ENCODE measurements at places on chromosomes 11 and 22.
A peak's percentile ranks its signal among the peaks of the same experiment; 100 is the strongest.

DNA sequence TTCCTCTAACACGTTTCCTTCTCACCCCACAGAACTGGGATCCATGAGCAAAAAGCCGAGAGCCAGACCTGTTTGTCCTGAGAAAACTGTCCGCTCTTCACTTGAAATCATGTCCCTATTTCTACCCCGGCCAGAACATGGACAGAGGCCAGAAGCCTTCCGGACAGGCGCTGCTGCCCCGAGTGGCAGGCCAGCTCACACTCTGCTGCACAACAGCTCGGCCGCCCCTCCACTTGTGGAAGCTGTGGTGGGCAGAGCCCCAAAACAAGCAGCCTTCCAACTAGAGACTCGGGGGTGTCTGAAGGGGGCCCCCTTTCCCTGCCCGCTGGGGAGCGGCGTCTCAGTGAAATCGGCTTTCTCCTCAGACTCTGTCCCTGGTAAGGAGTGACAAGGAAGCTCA is 24.0 kb downstream of the CD5 start:
- peak overlapping the region; percentile 54 for H3K27ac ChIP-seq
- H3K36me3 ChIP-seq, result peaks cover 61% of the 10 kb centered on the region
- H3K4me1 ChIP-seq, result peaks cover 47% of the 10 kb centered on the region
- no peak overlapping the region for H3K4me3 ChIP-seq
- no peaks in the 10 kb centered on the region for H3K27me3 ChIP-seq

DNA sequence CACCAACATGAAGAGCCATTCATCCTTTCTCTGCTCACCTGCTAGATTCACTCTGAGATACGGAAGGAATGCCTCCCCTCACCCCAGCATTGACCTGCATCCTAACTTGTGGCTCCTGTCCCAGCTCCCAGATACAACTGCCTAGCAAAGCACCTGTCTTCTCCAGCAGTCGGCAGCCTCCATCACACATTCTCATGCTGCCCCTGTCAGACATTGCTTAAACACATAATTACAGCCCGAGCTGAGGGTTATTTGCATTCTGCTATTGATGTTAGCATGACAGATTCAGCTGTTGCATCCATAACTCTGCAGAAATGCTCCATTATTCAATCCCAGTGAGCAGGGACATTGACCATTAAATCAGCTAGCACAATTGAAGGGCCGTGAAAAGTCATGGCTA is 184.4 kb upstream of the NARS2 start:
- H3K36me3 ChIP-seq, result no peaks in the 10 kb centered on the region
- no peaks in the 10 kb centered on the region for H3K4me1 ChIP-seq
- no peak for DNase-seq
- peaks cover 3% of the 10 kb centered on the region for H3K27me3 ChIP-seq
- H3K27ac ChIP-seq, result no peak overlapping the region

- H3K27me3 ChIP-seq, result peaks cover under 1% of the 10 kb centered on the region
- no peak overlapping the region for H3K4me3 ChIP-seq
- no peak overlapping the region for H3K27ac ChIP-seq
- DNase-seq, result no peak
- no peaks in the 10 kb centered on the region for H3K36me3 ChIP-seq
These were observed 10.8 kb downstream of the BLID start for GRCh38 chr11:122105044-122105758.

DNA sequence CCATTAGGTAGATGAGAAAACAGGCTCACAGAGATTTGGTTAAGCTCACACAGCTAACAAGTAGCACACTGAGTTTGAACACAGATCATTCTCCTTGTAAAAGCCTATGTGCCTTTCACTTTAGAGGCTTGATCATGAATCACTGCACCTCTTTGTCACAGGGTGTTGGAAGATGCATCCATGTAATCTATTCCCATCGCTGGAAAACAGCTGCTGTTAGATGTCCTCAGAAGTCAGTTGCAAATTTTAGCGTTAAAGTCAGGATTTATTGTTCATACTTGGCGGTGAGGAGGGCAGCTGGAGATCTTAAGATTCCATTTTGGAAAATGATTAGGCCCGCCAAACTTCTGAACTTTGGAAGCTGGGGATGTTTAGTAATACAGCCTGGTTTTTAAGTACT is 2.6 kb downstream of the CNTF start:
- no peak overlapping the region for H3K4me3 ChIP-seq
- peaks cover 6% of the 10 kb centered on the region for H3K4me1 ChIP-seq
- no peak for DNase-seq
- peaks cover 43% of the 10 kb centered on the region for H3K36me3 ChIP-seq

DNA sequence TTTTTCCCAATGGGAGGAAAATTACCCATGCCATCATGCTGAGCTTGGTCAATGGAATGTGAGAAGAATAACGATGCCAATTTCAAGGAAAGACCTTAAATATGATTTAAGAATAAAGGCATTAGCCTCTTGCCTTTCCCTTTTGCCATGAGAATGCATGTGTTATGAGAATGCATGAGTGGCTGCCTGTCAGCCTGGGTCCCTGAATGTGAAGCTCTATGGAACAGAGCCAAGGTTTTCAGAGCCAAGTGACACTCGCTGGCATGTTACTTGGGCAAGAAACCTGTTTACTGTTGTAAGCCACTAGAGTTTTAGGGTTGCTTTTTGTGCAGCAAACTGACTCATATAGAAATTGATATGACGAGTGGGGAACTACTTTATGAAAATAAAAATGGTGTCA is 75.7 kb downstream of the JRKL start:
- no peak for DNase-seq
- no peaks in the 10 kb centered on the region for H3K27me3 ChIP-seq
- H3K27ac ChIP-seq, result no peak overlapping the region
- no peak overlapping the region for H3K4me3 ChIP-seq
- no peaks in the 10 kb centered on the region for H3K4me1 ChIP-seq

DNA sequence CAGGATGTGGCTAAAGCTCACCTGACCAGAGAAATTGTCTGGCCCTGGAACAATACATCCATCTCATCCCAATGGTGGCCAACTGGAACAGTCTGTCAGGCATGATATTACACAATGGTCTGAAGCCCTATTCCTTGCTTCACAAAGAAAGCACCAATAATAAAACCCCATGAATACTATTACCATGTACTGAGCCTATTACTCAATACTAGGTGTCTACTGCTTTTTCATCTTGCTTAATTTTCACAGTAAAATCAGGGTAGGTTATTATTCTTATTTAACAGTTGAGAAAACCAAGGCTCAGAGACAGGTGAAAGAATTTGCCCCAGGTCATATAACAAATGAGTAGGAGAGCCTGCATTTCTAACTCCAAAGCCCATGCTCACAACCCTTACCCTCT is 68.9 kb upstream of the CAPRIN1 start:
- H3K27me3 ChIP-seq, result peaks cover 17% of the 10 kb centered on the region
- no peaks in the 10 kb centered on the region for H3K36me3 ChIP-seq
- no peak overlapping the region for H3K27ac ChIP-seq
- no peak overlapping the region for H3K4me3 ChIP-seq
- no peak for DNase-seq
- no peaks in the 10 kb centered on the region for H3K4me1 ChIP-seq

DNA sequence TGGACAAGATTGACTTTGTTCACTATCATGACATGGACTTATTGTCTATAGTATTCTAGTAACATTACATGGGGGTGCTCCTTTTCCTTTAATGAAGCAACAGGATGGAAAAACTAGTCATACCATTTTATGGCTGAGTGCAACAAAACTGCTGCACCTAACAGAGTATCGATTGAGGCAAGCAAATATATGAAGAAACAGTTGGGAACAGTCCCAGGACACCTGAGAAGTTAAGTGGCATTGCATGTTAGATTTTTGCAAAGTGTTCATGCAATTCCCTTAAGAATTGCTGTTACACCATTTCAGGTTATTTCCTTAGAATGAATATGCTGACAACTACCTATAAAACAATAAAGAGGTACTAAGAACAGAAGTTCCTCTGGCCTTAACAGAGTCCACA is 541.5 kb upstream of the ANO3 start:
- no peak for DNase-seq
- H3K27ac ChIP-seq, result no peak overlapping the region

DNA sequence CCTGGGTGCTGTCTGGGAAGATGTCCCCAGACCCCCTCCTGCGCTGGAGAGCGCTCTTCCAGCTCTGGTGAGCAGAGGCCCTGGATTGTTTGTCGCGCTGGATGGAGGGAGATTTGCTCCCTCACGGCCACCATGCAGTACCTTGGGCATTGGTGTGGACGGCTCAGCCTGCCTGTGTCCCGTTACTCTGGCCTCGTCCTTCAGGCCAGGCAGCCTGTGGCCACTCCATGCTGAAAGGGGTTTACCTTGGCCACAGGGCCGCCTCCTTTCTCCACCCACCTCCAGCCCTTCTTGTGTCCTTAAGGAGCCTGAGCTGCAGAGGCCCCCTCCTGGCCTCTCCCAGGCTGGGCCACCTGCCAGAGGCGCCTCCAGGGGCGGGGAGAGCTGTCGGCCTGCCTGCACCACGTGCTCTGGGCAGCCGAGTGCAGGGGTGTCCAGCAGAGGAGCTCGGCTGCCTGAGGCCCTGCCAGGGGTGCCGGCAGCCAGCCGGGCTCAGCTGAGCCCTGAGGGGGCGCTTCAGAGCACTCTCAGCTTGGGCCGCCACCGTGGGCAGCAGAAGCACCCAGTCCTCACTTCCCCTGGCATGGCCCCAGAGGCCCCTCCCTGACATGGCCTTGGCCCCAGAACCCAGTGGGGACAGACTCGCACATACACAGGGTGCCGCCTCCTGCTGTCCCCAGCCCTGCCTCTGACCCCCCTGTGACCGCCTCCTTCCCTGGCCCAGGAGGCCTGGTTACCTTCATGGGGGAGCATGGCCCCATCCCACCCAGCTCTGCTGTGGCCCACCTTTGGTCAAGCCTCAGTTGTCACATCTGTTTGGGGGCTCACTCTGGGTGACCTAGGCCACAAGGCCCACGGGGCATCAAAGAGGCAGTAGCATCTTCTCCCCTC is 3.4 kb downstream of the CCND1 start:
- H3K27me3 ChIP-seq, result peaks cover 17% of the 10 kb centered on the region
- DNase-seq, result no peak
- no peaks in the 10 kb centered on the region for H3K36me3 ChIP-seq
- H3K27ac ChIP-seq, result no peak overlapping the region
- peaks cover 10% of the 10 kb centered on the region for H3K4me1 ChIP-seq

DNA sequence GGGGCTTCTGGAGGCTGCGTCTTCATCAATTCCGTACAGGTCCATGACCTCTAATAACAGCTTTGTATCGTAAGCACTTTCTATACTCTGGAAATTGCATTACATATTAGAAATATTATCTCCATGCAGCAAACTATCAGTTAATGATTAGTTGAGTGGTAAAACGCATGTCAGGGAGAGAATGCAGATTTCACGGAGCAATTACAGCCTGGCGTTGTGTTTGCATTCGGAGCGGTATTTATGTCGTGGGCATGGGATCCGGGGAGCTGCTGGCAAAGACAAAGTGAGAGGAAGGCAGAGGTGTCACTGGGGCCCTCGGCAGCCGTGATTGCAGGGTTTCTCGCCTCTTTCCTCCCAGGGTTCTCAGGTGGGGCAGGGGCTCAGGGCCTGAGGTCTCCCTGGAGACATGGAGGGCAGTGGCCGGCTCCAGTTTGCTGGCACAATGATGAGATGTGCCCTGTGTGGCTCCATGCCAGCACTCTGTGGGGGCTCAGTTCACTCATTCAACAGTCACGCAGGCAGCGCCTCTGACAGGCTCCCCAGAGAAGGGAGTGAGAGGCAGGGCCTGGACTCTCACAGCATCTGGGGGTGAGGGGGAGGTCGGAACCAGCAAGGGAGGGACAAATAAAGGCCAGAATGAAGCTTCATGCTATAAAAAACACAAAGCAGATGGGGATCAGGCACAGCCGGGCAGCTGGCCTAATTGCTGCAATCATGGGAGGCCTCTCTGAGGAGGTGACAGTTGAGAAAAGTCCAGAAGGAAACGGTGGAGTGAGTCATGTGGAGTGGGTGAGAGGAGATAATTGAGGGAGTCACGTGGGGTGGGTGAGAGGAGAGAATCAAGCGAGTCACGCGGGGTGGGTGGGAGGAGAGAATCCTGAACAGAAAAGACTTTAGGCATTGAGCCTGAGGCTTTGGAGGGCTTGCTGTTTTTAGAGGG is 1002.7 kb downstream of the BRD1 start:
- no peak overlapping the region for H3K4me3 ChIP-seq
- DNase-seq, result no peak
- no peaks in the 10 kb centered on the region for H3K36me3 ChIP-seq
- no peak overlapping the region for H3K27ac ChIP-seq
- no peaks in the 10 kb centered on the region for H3K4me1 ChIP-seq
- no peaks in the 10 kb centered on the region for H3K27me3 ChIP-seq

DNA sequence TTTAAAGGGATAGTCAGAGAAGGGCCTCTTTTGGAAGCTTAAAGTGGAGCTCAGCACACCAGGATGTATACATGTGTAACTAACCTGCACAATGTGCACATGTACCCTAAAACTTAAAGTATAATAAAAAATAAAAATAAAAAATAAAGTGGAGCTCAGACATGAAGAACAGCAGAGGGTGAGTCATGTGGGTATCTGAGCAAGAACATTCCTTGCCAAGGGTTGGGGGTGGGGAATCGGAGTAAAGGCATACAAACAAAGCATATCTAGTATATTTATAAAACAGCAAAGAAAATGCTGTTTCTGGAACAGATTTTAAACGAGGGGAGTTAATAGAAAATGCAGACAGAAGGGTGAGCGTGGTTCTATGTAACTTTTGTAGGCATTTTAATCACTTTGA is 562.6 kb upstream of the ANO3 start:
- H3K4me1 ChIP-seq, result no peaks in the 10 kb centered on the region
- H3K36me3 ChIP-seq, result no peaks in the 10 kb centered on the region
- H3K4me3 ChIP-seq, result no peak overlapping the region
- DNase-seq, result no peak

DNA sequence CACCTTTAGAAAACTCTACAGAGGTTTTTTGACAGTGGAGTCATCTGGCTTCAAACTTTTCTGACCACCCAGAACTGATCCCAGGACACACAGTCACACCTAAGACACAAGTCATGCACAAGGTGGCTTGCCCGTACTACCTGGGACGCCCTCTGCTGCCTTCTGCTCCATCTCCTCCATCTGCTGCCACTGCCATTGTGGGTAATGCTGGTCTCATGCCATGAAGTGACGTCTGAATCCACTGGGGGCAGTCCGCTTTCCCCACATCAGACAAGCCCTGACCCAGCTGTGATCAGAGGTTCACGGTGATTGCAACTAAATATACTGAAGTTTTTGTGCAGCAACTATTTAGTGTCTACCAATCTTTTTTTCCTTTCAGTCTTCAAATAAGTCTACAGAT is 5.4 kb upstream of the NDUFS8 start:
- H3K27ac ChIP-seq, result no peak overlapping the region
- peak; percentile 39 for DNase-seq
- no peaks in the 10 kb centered on the region for H3K36me3 ChIP-seq
- H3K4me3 ChIP-seq, result no peak overlapping the region

DNA sequence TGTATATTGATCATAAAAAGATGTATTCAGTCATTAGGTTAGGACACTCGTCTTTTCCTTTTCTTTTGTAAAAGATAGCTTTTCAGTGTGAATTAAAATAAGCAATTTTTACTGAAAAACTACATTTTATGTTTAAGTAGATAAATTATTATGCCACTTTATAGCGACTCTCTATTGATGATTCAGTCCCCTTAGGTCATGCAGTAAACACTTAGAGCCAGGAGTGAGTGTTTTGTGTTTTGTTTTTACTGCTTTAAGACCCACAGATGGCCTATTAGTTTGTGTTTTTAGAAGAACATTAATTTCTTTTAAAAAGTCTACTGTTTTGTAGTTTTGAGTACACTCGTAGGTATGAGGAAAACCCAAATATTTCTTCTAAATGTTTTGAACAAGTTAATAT is 86.6 kb downstream of the YAP1 start:
- no peak overlapping the region for H3K27ac ChIP-seq
- no peaks in the 10 kb centered on the region for H3K36me3 ChIP-seq
- H3K4me3 ChIP-seq, result no peak overlapping the region
- peaks cover 15% of the 10 kb centered on the region for H3K27me3 ChIP-seq
- DNase-seq, result no peak
